Fibroblast of skin of left biceps (primary cell): ENCODE measurements at places on chromosomes 5 and 9.

DNA sequence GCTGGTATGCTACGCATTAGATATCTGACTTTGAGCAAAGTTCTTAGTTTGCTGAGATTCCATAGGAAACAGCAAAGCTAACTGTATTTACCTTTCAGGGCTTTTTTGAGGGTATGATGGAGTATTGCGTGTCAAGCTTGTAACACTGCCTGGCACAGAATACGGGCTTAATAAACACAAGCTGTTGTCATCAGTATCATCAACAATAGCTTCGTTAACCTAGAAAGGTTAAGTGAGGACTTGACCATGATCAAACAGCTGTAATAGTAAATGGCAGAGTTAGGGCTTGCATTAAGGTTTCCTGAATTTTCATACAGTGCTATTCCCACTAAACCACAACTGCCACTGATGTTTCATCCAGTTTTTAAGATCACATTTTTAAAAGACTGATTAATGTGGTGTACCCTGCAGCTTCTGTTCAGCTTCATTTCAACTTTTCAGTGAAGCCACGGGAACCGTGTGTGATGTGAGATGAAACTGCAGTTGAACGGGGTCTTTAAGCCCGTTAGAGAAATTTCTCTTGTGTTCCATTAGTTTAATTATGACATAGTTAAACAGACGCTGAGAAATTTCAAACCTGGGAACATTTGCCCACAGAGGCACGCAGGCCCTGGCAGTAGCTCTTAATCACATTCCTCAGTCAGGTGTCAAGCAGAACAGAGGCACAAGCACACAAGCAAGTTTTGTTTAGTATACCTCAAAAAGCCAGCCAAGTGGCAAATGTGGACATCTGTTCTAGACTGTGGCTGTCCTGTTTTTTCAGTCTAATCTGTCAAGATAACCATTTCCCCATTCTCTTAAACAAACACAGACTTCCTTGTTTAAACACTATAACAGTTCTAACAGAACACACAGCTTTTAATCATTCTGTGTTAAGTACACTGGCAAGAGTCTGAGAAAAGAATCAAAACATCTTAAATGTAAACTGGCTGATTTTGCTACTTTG, 147.1 kb downstream of the ZNF608 start:
- no peak for DNase-seq

GRCh38 chr5:74409712-74410111, 230.8 kb downstream of the ENC1 start:
- DNase-seq, result no peak

DNA sequence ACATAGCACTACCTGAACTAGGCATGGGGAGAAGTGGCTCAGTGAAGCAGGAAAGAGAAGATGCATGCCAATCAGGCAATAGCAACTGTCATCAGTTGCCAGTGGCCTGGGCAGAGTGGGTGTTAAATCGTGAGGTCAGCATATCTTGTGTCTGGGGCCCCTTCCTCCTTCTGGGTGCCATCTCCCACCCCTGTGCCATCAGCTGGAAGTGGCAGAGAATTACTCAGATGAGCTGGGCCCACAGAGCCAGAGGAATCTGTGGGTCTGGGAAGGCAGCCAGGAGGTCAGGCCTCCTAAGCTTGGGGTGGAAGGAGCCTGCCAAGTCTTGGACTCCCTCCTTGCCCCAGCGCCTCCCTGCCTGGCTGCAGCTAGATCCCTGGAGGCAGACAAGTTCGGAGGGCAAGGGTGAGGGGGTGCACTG, 66.5 kb downstream of the GALNT12 start:
- DNase-seq, result no peak

DNA sequence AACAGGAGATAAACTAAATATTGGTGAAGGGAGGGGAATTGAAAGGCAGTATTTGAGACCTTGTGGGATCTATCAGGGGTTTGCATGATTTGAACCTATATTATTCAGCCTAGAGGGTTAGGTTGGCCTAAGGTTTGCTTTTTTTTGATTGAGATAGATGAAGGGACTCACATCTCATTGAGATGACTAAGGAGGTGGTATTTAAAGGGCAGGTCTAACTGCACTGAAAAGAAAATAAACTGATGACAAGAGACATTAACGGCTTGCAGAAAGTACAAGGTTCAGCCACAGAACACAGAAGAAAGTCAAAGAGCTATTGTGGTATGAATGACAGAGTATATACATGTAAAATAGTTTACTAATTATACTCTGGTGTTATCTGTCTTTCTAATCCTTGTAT, 412.7 kb downstream of the CDH10 start:
- no peak for DNase-seq
